ENCODE measurements at places on chromosomes 3 and 15. TPM values are rescaled to one million over a fixed set of nuclear protein-coding genes. Genes with fewer than 3 reads are reported as not detected.

Gene ABI3BP
- polyA plus RNA-seq: not detected

Gene TM4SF18
- polyA plus RNA-seq: not detected

Gene GABRR3
- polyA plus RNA-seq: not detected

Gene PYDC2
- polyA plus RNA-seq: not detected

Gene NEK4
- 3.9 TPM for polyA plus RNA-seq

Gene STRIT1
- polyA plus RNA-seq: not detected

Gene COPG1
- 42.7 TPM for polyA plus RNA-seq

Gene OR5K1
- not detected for polyA plus RNA-seq

Gene DIPK2A
- polyA plus RNA-seq: 439 TPM

Gene RTP1
- not detected for polyA plus RNA-seq

Gene HYKK
- 15.1 TPM for polyA plus RNA-seq

Gene ZCWPW2
- 4.8 TPM for polyA plus RNA-seq

Gene VEPH1
- 0.32 TPM for polyA plus RNA-seq

Gene GOLGA6B
- polyA plus RNA-seq: not detected

Gene MYEF2
- polyA plus RNA-seq: 35.0 TPM
